ENCODE measurements at places on chromosomes 1 and 21.
A peak's percentile ranks its signal among the peaks of the same experiment; 100 is the strongest.

GRCh38 chr1:201191653-201192260 lies 1.1 kb downstream of the IGFN1 start:
- DNase-seq: peak; percentile 35

DNA sequence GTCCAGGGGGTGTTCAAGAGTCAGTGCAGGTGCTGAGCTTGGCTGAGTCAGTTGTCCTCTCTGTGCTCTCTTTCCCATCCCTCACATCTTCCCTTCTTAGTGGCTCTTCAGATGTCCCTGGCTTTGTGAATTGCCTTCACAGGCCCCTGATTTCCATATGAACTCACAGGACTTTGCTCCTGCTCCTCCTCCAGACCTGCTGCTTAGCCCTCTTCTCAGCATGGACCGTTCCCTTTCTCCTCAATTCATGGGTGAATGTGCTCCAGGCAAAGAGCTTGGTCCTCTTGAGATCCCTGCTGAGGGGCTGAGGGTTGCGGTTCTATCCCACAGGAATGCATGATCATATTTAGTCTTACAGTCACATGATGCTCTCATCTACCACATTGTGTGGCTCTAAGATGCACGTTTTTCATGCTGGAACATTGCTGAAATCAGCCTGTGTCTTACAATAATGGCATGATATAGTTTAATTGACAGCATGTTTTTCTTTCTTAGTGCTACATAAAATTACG lies 30.5 kb downstream of the CACNA1E start:
- no peak for DNase-seq

DNA sequence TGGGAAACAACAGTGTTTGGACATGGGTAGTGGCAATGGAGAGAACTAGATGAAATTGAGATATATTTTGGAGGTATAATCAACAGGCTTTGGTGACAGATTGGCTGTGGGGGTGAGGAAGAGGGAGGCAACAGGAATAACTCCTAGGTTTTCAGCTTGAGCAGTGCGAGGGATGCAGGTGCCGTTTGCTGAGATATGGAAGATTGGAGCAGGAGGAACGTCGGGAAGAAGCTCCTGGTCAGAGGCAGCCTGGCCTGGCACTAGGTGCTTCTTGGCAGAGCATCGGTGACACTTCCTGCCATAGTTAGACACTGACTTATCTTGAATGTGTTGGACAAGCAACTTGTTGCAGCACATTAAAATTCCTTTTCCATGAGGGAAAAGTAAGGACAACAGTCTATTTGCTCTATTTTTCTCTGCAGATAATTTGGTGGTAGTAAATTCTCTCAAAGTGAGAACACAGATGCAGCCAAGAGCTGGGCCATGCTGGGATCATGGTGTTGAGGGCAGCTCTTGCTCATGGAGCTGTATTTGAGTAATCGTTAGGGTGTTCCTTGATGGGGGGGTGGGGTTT lies 21.5 kb upstream of the MYSM1 start:
- DNase-seq: no peak

GRCh38 chr1:203512517-203512847 lies 18.5 kb downstream of the OPTC start:
- no peak for DNase-seq

- DNase-seq: no peak
These were observed 14.9 kb upstream of the CD55 start for GRCh38 chr1:207306603-207307002.

DNA sequence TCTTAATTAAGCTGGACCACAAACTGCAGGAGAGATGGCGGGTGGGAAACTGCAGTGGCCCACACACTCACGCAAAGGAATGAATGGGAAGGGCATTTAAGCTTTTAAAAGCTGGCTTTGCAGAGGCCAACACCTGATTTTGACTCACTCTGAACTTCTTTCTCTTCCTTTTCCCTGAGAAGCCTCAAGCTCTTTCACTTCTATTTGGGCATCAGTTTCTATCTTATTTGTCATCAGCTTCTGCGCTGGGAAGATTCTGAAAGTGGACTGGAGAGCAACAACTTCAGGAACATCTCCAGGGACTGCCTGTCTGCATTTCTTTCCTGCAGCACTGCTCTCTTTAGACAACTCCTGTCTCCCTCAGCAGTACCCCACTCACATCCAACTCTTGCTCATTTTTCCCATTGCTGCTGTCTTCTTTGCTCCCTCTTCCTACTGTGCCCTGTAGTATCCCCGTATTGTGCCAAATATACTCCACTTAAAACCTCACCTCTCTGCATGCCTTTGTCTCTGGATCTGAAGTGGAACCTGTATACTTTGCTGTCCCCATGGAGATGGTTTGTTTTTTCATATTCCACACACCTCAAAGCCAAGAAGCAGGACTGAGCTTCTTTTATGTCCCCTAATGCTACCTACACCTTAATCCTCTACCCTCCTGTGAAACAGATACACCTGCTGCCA lies 143.3 kb upstream of the JUN start:
- DNase-seq: no peak

DNA sequence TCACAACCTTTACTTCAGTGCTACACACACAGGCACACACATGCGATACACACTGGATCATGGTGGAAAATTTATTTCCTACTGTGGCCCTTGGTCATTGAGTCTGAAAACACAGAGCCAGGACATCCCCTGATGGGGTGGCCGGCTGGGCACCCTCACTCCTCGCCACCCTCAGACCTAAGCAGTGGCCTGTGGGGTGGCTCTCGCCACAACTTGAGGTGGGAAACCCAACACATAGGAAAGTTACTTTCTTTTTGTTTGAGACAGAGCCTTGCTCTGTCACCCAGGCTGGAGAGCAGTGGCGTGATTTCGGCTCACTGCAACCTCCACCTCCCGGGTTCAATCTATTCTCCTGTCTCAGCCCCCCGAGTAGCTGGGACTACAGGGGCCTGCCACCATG lies 19.4 kb downstream of the CRYAA start:
- no peak for DNase-seq
